ENCODE measurements at places on chromosomes 3 and 15.

- no peak for DNase-seq
Observed at GRCh38 chr3:178194539-178194938, 341.7 kb upstream of the KCNMB2 start.

DNA sequence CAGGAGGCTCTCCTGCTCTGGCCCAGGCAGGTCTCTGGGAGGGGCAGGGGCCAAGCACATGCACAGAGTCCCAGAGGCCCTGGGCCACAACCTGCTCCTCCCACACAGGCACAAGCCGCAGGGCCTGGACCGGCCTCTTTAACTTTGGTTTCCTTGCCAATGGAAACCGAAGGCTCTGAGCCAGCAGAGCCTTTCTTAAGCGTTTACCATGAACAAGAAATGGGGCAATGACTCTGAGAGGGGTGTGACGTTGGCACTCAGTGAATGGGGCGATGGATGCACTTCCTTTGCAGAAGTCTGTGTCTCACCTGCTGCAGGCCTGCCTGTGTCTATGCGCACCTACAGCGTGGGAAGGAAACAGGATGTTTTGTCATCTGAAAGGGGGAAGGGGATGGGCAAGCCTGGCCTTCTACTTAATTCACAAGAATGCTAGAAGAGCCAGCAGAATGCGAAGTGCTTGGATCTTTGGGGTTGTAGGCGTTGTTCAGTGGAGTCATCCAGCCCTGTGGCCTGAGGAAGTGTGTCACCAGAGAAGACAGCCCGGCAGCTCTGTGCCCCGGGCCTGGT lies 41.8 kb downstream of the IFT122 start:
- DNase-seq = no peak

- no peak for DNase-seq
Observed at GRCh38 chr15:40091861-40092255, 16.8 kb downstream of the BMF start.

DNA sequence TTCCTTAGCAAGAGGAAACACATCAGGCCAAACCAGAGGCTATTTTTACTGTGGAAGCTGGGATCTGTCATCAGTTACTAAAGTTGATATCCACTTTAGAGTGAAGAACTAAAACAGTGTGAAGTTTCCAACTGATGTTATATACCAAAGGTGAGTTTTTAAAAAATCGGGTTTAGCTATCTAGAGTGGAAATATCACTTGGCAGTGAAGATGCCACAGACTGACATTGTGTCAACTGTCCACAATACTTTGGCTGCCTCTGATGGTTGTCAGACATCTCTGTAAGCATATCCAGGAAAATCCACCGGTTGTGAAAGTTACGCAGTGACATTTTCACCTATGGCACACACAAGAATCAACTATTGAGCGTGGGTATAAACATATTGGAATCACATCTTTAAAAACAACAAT lies 9.2 kb downstream of the ZIC1 start:
- no peak for DNase-seq

DNA sequence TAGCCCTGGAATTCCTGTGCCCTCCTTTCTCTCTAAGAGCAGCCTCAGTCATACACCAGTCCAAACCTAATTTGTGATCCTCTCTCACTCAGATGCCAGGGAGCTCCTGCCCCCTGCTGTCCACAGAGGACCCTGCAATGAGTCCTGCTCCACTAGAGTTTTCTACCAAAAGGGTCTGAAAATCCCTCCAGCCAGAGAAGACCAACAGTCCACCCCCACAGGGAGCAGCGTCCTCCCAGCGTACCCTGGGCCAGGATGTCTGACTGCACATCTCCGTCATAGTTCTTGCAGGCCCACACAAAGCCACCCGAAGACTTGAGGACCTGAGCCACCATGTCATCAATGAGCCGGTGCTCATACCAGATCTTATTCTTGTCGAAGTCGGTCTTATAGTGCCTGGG lies 15.4 kb downstream of the IDH2 start:
- no peak for DNase-seq

DNA sequence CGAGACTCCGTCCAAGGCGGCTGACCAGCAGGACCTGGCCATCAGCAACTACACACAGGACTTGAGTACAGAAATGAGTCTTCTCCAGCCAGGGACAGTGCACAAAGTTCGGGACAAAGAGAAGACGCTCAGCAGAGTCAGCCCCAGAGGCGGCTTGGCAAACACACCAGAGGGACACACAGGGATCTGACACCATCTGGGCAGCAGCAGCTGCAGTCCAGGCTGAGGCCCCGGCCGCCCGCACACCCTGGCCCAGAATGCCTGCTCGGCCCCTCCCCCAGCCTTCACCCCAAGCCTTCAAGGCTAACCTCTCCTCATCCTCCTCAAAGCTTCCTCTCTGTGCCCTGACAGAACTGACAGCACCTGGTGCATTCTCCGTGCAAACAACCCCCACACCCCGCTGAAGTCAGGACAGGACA lies 61.1 kb downstream of the XXYLT1 start:
- DNase-seq = no peak

DNA sequence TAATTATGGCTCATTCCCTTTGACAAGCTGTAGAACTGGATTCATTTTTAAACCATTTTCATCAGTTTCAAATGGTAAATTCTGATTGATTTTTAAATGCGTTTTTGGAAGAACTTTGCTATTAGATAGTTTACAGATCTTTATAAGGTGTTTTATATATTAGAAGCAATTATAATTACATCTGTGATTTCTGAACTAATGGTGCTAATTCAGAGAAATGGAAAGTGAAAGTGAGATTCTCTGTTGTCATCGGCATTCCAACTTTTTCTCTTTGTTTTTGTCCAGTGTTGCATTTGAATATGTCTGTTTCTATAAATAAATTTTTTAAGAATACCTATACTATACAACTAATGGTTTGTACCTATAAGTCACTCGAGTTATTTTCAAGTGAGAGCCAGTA lies 62.7 kb downstream of the PXYLP1 start:
- DNase-seq = no peak

DNA sequence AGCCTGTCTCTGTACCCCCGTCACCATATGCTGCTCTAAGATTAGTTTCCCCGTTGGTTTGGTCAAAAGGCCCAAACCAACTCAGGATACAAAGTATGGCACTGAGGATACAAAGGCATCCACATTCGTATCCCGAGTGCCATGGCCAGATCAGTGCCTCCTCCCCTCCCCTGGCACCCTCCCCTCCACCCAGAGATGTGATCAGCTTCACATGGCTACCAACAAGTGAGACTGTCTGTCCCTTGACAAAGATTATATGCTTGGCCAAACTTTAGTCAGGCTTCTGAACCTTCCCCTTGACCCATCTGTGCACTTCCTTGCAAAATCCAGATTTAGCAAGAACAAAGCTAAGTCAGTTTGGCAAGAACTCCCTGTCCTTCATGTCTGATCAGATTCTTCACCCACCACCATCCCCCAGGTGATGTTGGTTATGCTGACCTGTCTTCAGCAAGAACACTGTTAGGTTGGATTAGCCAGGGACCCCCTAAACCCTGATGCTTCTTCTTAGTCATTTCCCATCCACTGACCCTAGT lies 61.7 kb downstream of the KLF15 start:
- DNase-seq = no peak

DNA sequence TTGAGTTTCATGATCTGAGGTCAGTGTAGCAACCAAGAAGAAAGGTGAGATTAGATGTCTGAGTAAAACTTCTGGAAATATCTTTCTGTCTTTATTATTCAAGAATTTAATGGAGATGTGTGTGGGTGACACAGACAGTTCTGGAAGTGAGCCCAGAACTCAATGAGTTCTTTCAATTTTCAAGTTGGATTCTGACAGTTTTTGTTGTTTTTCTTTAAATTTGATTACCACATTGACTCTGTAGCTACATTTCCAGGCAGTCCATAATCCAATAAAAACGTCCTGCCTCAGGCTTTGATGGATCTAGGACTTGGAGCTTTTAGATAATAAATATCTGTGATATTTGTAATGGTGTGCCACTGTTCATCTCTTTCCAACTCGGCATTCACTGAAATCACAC lies 3.9 kb upstream of the PARP14 start:
- no peak for DNase-seq

GRCh38 chr15:48896869-48897814 lies 19.2 kb downstream of the EID1 start:
- DNase-seq = no peak

DNA sequence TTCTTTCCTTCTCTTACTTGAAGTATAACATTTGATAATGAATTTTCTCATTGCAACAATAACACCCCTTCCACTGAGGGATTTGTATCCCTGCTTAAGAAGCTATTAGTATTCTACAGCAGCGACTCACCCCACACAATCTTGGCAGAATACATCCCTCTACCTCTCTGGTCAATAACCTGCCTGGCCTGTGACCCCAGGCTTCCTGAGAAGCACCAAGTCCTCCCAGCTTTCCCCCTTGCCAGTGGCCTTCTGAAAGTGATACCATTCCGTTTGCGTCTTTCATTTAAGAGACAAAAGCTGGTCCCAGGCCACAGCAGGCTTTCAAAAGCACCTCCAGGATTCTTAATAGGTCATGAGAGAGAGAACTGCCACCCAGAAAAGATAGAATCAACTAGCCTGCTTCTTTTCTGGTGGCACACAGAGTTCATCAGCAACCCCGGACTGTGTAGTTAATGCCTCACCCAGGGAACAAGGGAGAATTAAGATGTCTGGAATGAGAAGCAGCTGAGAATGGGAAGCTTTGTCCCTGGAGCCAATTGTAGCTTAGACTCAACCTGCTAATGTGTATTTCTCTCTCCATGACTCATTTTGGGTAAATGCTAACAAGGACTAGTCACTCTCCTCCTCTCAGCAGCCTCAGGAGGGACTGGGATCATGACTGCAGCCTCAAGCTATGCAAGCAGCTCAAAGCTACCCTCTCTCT lies 101.0 kb upstream of the CPNE4 start:
- no peak for DNase-seq
